CD4-positive, alpha-beta T cell (primary cell): ENCODE measurements at places on chromosomes 3 and 15. TPM values are rescaled to one million over a fixed set of nuclear protein-coding genes. Genes with fewer than 3 reads are reported as not detected.

DNA sequence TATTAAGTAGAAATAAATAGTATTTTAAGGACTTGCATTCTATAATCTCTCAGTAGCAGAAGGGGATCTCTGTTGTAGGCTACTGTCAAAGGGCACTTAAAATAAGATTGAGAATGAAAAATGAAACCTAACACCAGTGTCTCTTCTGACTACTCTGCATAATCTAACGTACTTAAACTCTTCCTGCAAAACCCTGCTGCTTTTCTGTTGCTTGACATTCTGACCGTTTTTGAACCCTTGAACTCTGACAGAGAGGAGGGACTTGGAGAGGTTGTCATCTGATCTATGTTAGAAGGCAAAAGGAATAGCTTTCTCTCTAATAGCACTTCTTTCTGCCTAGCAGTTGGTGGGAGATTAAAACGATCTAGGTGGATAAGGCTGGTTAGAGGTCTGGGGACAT, 204.6 kb downstream of the ZIC1 start:
- no peaks in the 10 kb centered on the region for H3K27me3 ChIP-seq
- no peak overlapping the region for H3K27ac ChIP-seq
- no peak for DNase-seq
- H3K36me3 ChIP-seq = no peaks in the 10 kb centered on the region
- H3K4me1 ChIP-seq = no peaks in the 10 kb centered on the region

GRCh38 chr3:42819351-42819965, 10.2 kb downstream of the ACKR2 start:
- DNase-seq = no peak
- H3K27ac ChIP-seq = no peak overlapping the region
- H3K27me3 ChIP-seq = no peaks in the 10 kb centered on the region
- H3K4me1 ChIP-seq = no peaks in the 10 kb centered on the region

- no peak overlapping the region for H3K4me3 ChIP-seq
- no peaks in the 10 kb centered on the region for H3K27me3 ChIP-seq
- no peak overlapping the region for H3K27ac ChIP-seq
- DNase-seq = no peak
- H3K36me3 ChIP-seq = no peaks in the 10 kb centered on the region
Observed at GRCh38 chr3:114471478-114471877, 177.7 kb downstream of the TIGIT start.

- H3K27me3 ChIP-seq = no peaks in the 10 kb centered on the region
- H3K27ac ChIP-seq = no peak overlapping the region
- H3K4me3 ChIP-seq = no peak overlapping the region
- no peak for DNase-seq
- no peaks in the 10 kb centered on the region for H3K4me1 ChIP-seq
- H3K36me3 ChIP-seq = no peaks in the 10 kb centered on the region
Observed at GRCh38 chr3:121529308-121529707, 16.5 kb downstream of the POLQ start.

- peaks cover 95% of the 10 kb centered on the region for H3K4me1 ChIP-seq
- no peak overlapping the region for H3K4me3 ChIP-seq
- H3K36me3 ChIP-seq = peaks cover 36% of the 10 kb centered on the region
- H3K27ac ChIP-seq = no peak overlapping the region
- H3K27me3 ChIP-seq = no peaks in the 10 kb centered on the region
Observed at GRCh38 chr15:88655800-88656488, 17.1 kb downstream of the ISG20 start.

GRCh38 chr3:160451602-160452001, 2.0 kb upstream of the TRIM59 start:
- no peaks in the 10 kb centered on the region for H3K36me3 ChIP-seq
- no peak for DNase-seq
- peaks cover 16% of the 10 kb centered on the region for H3K4me1 ChIP-seq
- H3K27me3 ChIP-seq = no peaks in the 10 kb centered on the region
- H3K27ac ChIP-seq = no peak overlapping the region
- no peak overlapping the region for H3K4me3 ChIP-seq

Gene SCG5
- not detected for total RNA-seq
